Kasumi-1 (cell line): ENCODE measurements at places on chromosomes 4 and X.

DNA sequence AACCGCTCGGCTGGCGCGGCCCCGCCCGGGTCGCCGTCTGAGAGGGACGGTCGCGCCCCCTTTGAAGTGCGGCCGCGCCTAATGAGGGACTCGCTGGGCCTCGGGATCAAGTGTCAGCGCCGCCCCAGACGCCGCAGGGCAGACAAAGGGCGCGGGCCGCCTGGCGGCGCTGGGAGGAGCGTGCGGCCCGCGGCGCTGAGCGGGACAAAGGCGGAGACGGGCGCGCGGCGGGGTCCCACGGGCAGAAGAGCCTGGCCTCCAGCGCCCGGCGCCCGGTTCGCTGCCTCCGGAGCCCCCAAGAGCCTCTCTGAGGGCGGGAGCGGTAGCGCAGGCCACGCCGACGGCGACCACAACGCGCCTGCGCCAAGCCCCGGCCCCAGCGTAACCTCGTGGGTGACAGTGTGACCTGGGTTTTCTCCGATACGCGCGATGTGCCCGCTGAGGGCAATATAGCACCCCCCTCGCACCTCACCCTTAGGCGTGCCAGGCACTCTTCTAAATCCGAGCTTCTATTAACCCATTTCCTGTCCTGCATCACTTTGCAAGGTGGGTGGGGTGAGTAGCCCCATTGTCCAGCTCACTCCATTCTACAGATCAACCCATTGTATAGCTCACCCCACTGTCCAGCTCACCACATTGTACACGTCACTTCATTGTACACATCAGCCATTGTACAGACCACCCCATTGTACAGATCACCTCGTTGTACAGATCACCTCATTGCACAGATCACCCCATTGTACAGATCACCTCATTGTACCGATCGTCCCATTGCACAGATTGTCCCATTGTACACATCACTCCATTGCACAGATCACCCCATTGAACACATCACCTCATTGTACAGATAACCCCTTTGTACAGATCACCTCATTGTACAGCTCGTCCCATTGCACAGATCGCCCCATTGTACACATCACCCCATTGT, 33.7 kb upstream of the STX18 start:
- DNase-seq: peak; percentile 58

GRCh38 chrX:70268034-70268433, at the start of gene ARR3:
Gene ARR3, plus strand, starts transcription at chrX:70268334. Its CDS starts 1,052 bp downstream, at chrX:70269386.
- no peak for DNase-seq

GRCh38 chr4:133152831-133153481, 3.9 kb downstream of the PCDH10 start:
- DNase-seq: no peak

DNA sequence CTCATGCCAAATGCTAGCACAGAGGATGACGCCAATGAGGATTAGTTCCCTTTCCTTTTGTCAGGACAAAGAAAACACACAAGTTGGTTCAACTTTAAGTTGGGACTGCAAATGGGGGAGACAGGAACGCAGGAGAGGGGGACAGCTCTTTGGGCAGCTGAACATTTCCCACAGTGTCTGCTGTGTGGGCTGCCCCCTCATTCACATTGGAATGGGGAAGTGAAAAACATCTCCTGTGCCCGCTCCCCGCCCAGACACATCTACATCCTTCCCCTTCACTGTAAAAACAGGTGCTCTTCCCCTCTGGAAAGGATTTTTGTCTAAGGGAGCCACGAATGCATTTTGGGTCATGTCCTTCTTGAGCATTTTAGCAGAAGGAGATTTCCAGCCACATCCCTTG, 44.5 kb upstream of the TBC1D9 start:
- DNase-seq: peak; percentile 21

- peak; percentile 46 for DNase-seq
These were observed at the start of gene WNK3 for GRCh38 chrX:54357414-54358377. Gene WNK3, minus strand, starts transcription at chrX:54358046.

GRCh38 chr4:126604268-126604867, 1028.4 kb upstream of the INTU start:
- peak; percentile 35 for DNase-seq

- DNase-seq: no peak
These were observed 11.1 kb upstream of the SEC24D start for GRCh38 chr4:118846979-118847378.

DNA sequence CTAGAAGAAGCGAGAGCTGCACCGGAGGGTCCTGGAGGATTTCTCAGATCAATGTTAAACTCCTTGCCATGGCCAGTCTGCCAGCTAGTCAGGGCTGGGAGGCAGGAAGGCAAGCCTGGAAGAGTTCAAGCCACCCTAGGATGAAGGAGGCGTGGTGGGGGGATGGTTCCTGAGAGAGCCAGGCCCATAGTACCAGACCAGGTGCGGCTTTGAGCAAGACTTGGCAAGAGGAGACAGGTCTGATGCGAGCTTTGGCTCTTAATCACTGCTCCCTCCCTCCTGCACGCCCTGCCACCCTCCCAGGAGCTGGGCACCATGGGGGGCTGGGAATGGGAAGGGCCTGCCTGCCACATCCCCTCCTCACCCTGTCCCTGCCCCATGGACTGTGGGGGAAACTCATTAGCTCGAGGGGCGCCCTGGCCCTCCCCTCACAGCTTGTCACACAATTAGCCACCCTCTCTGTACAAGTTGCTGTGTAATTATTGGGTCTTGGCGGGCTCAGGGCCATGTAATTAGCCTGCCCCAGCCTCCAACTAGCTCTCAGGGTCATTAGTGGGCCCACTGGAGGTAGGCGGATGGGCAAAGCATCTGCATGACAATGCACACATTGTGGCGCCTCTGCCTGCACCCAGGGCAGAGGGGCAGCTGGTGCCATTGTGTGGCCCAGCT, 50.3 kb downstream of the EFNB1 start:
- no peak for DNase-seq

DNA sequence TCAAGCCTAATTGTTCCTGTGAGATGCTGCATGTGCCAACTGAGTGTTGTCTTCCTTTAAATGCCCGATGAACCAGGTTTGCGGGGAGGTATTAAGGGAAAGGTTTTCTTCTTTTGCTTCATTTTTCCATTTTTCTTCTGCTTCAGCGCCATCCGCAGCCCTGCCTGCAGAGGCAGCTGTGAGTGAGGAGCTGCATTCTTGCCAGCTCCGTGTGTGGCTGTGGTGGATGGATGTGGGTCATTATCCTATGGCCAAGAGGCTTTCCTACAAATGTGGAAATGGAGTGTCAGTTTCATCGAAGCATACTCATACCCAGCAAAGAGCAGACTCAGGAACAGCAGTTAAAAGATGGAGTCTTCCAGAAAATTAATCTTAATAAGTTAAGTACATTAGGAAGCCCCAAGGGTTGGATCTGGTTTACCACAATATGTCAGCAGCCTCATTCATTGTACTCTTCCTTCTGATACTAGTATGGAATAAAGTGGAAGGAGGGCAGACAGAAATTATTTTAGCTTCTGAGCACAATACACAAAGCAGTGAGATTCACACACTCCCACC, 37.6 kb downstream of the TNIP3 start:
- DNase-seq: no peak

- DNase-seq: no peak
These were observed 143.2 kb upstream of the ZCCHC13 start for GRCh38 chrX:74160816-74161215.

GRCh38 chr4:38130884-38131283, 170.7 kb downstream of the PTTG2 start:
- DNase-seq: no peak

- DNase-seq: peak; percentile 62
These were observed 56.4 kb downstream of the SPCS3 start for GRCh38 chr4:176376032-176376614.

DNA sequence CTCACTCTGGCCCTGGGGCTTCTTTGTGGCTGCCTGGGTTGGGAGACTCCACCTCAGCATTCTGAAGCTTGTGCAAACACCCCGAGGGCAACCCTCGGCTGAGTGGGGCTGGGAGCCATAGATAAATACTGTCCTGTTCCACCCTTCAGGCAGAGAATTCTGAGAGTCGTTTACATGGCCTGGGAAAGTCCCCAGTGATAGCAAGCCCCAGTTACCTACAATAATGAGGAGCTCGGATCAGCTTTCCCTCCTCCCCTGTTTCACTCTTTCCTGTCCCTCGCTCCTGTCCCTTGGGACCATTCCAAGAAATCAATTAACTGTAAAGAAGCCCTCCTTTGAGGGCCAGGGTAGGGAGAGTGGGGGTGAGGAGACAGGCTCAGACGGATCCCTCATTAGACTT, 31.6 kb upstream of the DDX3X start:
- no peak for DNase-seq

DNA sequence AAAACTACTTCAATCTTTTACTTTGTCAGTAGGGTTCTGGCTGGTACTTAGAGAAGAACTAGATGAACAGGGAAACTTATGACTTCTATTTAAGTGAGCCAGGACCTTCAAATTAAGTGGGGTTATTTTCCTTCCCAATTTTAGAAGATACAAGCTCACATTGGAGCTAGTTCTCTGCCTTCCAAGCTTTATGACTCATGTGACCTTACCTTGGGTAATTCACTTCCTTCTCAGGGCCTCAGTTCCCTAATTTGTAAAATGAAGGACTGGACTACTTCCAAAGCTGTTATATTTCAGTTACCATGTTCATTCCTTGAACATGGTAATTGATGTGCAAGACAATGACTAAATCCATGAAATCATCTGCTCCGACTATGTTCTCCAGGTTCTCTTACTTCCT, 32.0 kb upstream of the DCX start:
- no peak for DNase-seq

DNA sequence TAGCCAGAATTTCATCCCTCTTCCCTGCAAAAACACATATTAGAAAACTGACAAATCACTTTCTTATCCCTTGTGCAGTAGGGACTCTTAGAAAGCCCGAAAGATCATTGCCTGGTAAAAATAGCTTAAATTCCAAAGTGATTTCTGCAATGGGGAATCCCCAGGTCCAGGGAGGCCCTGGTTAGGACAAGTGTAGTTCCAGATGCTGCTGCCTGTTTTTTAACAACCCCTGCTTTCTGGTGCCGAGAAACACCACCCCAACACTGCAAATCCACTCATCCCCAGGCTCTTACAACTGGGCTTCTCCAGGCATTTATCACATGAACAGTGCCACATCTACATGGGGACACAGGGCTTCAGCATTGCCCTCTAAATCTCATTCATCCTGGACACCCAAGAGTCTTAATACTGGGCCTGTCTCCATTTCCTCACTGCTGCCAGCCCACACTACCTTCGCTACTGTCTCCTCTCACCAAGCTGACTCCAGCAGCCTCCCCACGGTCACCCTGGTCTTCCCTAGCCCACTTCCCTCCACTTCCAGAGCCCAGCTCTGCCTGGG, 112.2 kb upstream of the PSAPL1 start:
- no peak for DNase-seq

DNA sequence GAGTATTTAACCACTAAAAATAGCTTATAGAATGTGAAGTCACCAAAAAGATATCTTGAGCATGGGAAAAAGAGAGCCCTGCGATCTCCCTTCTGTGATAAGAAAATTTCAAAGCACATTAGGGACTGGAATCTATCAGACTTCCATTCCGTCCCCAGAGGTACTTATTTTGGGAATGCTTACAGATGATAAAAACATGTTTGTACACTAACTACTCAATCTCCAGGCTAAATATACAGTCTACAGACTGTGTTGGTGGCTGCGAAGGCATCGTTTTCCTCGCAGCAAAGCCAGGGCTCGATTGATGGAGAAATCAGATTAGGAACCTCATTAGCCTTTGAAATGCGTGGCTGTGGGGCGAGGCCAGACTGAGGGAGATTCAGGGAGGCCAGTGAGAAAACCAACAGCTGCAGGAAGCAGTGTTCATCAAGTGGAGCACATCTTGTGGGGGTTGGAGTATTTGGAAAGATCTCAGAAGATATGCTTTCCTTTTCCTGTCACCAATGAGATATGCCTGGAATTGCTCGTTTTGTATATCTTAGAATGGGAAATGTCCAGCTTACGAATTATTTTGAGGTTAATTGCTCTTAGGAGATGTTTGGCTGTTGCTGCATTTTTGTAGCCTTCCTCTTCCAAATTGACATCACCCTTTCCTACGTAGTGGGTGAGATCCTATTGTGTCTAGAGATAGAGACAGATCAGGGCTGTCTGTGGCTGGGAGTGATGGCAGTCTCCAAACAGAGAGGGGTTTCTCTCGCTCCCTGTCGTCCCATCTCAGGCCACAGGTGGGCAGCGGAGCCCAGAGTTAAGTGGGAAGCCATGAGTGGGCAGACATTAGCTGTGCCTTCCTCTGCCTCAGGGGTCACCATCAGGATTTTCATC, 224.9 kb upstream of the FAT1 start:
- peak; percentile 7 for DNase-seq

DNA sequence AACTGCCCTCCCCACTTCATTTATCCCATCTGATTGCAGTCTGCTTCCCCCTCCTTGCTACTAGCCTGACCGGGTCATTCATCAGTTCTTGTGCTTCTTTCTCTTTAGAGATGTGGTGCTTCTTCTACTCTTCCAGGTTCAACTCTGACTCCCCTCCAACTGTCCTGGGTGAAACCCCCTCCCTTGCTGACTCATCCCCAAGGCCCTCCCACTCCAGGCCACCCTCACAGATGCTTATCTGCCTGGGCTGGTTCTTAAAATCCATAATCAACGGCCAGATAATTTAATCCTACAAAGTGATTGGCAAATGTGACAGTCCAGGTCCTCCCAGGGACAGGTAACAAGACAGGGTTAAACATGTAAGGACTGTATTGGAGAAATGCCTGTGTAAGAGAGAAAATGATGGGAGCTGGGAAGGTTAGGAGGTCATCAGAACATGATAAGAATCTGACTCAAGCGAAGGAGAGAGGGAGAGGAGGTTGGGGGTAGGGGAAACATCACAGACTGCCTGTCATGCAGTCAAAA, 182.8 kb upstream of the C1QTNF7 start:
- no peak for DNase-seq

- DNase-seq: no peak
These were observed 100.3 kb downstream of the CDS1 start for GRCh38 chr4:84683064-84683850.

GRCh38 chrX:112913807-112914206, 73.2 kb upstream of the AMOT start:
- DNase-seq: no peak

DNA sequence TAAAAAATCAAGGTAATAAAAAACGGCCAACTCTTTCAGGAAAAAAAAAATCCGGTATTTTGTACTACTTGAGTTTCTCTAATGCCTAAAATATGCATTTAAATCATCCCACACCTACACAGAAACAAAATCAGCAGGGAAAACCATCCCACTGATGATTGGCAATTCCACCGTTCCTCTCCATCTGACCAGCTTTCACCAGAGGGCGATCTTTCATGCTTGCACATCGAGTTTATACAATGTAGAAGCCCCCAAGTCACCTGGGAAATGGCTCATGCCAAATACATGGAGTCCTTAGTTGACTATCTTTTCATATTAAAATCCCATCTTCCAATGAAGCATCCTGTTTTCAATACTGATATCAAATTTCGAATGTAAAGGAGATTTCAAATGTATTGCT, 69.2 kb downstream of the PTCHD1 start:
- peak; percentile 18 for DNase-seq

DNA sequence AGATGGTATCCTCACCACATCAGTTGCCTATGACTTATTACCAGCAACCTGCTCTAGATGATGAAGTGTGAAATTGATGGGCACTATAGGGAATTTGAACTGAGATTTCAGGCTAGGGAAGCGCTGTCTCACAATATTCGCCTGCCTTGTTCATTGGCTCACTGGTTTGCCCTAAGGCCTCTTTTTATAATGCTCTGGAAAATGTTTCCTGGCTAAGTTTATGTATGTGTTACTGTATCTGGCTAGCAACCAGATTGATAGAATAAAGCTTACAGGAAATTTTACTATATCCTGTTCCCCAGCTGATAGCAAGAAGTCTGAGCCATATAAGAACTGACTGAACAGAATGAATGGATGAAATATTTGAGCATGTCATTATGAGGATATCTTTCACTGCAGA, 71.6 kb downstream of the GSTCD start:
- DNase-seq: no peak

GRCh38 chr4:93779228-93779627, 49.3 kb upstream of the ATOH1 start:
- no peak for DNase-seq
